Stimulated activated CD4-positive, alpha-beta T cell treated with anti-CD3 and anti-CD28 coated beads, TNF-alpha, amount 100 ng/mL, for 1 hour (primary cell): ENCODE measurements at places on chromosomes 7 and 10.

DNA sequence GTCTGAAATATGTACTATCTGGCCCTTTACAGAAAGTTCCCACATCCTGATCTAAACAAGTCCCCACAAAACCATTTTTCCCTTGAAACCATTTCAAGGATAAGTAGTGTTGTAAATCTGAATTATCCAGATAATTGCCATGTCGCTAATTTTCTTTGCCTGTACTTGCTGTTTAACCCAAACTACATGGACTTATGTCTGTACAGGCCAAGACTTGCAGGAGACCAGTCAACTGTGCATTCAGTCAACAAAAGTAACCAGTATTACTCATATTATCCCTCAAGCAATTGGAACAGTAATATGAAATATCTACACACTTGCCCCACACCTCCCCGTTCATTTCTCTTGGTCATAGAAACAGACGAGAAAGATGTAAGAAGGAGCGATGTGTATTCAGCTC is 347.8 kb upstream of the NFE2L3 start:
- no peak for DNase-seq

GRCh38 chr10:73339436-73339835 is 19.2 kb downstream of the CFAP70 start:
- DNase-seq: no peak

- DNase-seq: no peak
These were observed 72.6 kb downstream of the ITGB8 start for GRCh38 chr7:20403331-20403730.

- no peak for DNase-seq
These were observed 267.0 kb downstream of the TCERG1L start for GRCh38 chr10:131044379-131045111.

- DNase-seq: no peak
These were observed 245.9 kb downstream of the SKAP2 start for GRCh38 chr7:26618449-26618848.

GRCh38 chr7:137423321-137423720 is 79.8 kb upstream of the PTN start:
- no peak for DNase-seq

- DNase-seq: no peak
These were observed 6.5 kb downstream of the AKR1B1 start for GRCh38 chr7:134452419-134452838.

- DNase-seq: no peak
These were observed 10.6 kb downstream of the DBF4 start for GRCh38 chr7:87886875-87887274.

DNA sequence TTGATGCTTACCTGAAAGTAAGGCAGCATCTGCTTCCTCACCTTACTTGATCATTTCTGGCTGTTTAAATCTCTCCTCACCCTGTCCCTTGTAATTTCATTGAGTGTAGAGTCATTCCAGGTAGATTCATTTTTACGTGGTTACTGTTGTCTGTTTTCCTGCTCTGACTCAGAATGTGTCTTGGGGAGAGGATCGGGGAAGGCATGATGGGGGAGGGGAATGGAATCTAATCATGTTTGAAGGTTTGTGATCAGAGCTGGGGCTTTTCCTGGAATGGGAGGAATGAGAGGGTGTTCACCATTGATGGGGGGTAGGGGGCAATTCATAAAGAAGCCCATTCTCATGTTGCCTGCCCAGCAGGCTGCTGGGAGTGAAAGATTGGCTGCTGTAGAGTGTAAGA is 18.7 kb downstream of the SEC24C start:
- DNase-seq: no peak

- no peak for DNase-seq
These were observed 11.5 kb upstream of the PLAU start for GRCh38 chr10:73899423-73899822.

DNA sequence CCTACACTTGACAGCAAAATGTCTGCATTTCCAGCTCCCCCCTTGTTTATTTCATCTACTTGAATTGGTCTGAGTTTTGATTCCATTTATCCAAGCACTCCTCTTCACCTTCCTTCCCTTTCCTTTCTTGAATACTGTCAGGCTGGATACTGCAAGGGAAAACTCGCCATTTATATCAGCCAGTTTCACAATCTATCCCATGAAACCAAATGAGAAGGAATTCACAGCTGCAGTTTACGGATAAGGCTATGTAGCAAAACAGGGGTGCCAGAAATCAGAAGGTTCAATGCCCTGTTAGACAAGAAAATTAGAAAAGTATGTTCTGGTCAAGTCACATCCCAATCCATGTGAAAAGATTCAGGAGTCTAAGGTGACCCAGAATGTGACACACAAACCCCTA is 28.1 kb downstream of the CCDC6 start:
- DNase-seq: no peak

DNA sequence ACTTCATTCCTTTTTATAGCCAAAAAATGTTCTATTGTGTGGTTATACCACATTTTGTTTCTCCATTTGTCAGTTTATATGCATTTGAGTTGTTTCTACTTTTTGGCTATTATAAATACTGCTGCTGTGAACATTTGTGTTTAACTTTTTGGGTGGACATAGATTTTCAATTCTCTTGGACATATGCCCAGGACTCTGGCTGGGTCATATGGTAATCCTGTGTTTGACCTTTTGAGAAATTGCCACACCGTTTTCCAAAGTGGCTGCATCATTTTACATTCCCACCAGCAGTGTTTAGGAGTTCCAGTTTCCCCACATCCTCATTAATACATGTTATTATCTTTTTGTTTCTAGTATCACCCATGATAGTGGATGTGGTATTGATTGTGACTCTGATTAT is 39.4 kb downstream of the CSGALNACT2 start:
- no peak for DNase-seq

DNA sequence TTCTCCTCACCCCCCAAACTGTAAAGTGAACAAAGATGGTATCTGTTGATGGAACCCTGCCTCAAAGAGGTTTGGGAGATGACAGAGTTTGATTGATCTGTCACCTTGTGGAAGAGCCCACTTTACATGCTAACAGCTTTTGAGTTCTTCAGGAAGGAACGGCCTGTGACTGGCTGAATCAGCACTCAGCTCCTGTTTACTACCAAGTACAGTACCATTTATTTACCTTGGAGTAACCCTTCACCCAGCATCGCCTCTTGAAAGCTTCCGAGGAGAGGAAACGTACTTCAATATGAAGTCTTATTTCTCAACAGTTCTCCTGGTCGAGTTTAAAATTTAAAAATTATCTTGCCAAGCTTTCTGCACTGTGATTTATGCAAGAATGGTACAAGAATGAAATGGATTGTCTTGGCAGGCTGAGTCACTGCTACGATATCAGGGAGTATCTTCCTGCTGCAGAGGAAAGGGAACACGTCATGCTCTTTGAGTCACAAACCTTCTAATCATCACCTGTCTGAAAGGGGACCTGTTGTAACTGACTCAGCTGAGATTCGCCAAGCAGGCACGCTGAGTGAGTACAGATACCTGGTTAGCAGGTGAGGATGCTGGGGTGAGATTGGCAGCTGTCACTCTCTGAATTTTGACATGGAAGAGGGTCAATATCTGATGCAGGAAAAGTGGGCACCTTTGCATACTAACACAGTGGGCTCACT is 30.1 kb downstream of the KLF6 start:
- no peak for DNase-seq

- DNase-seq: no peak
These were observed 121.5 kb upstream of the PRR15 start for GRCh38 chr7:29442146-29442545.

GRCh38 chr10:94104316-94105000 is 110.7 kb downstream of the PLCE1 start:
- DNase-seq: no peak

DNA sequence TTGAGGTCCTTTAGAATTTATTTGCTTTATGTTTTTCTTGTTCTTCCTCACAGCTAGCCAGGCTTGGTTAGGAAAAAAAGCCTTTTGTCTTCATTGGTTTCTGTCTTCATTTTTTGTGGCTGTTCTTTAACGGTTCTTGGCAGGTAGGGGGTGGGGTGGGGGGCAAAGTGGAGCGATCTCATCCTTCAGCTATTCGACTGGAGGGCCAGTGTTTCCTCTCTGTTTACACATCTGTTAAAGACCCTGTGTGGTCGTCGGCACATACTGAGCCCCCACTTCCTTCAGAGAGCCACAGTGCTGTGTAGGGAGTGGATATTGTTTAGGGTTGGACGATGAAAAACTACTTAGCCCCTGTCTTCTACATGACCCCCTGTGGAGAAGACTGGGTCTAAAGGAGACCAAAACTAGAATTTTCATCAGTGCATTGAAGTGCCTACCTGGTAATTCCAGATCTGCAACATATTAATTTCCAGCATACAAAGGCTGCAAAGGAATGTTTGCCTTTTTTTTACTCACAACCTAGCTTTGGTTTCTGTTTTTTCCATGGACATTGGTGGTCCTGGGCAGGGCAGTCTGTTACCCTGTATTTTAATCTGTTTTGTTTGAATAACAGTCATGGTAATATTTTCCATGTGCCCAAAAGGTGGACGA is 29.0 kb downstream of the PRPF18 start:
- no peak for DNase-seq

- no peak for DNase-seq
These were observed 51.9 kb downstream of the IKZF1 start for GRCh38 chr7:50356212-50356944.

DNA sequence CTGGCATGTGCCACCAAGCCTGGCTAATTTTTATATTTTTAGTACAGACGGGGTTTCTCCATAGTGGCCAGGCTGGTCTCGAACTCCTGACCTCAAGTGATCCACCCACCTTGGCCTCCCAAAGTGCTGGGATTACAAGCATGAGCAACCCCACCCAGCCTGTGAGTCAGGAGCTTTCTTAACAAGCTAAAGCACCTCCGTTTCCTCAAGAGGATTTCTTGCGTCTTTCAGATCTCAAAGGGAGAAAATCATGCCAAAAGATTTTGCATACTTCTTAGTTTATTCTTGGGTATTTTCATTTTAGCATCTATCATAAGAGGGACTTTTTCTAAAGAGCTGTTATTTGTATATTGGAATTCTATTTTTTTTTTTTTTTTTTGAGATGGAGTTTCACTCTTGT is 47.9 kb upstream of the FOXK1 start:
- DNase-seq: no peak

- DNase-seq: no peak
These were observed 1005.6 kb downstream of the LRMDA start for GRCh38 chr10:76436981-76437380.

- no peak for DNase-seq
These were observed 46.4 kb downstream of the RAMP3 start for GRCh38 chr7:45203936-45204445.

DNA sequence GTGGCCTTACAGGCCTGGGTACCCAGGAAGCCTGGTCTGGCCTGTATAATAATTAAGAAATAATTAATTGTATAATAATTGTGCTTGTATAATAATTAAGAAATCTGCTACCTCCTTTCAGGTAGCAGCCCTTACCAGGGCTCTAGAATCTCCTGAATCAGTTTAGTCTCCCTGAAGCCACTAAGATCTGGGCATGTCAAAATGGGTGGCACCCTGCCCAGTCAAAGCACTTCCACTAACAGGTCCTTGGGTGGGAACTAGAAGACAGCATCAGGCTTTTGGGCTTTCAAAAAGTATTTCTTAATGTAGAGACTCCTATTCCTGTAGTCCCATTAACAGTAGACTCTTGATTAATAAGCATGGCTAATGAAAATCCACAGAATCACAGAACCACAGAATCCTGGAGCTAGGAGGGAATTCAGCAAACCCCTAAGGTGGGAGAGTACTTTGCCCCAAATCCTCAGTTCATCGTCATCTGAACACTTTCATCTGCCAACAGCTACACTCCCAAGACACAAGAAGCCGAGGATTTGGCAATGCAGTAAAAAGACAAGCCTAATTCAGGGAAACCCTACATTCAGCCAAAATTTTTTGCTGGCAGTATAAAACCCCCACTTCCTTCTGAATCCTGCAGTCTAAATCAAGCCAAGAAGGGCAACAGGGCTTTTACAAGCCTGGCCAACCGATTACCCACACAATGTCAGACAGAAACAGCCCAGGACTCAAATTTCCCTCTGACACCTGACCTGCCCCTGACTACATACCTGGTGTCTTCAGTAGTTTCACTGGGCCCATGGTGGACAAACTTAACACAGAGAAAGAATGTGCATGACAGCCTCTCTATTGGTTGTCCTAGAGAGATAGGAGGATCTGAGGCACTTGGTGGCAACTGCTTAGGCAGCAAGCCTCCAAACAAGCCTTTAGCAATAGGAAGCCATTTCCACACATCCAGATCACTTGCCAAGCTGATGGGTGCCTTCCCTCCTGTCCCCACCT is 5.9 kb upstream of the IL6 start:
- no peak for DNase-seq

GRCh38 chr10:95303535-95303934 is 12.7 kb upstream of the PDLIM1 start:
- no peak for DNase-seq

DNA sequence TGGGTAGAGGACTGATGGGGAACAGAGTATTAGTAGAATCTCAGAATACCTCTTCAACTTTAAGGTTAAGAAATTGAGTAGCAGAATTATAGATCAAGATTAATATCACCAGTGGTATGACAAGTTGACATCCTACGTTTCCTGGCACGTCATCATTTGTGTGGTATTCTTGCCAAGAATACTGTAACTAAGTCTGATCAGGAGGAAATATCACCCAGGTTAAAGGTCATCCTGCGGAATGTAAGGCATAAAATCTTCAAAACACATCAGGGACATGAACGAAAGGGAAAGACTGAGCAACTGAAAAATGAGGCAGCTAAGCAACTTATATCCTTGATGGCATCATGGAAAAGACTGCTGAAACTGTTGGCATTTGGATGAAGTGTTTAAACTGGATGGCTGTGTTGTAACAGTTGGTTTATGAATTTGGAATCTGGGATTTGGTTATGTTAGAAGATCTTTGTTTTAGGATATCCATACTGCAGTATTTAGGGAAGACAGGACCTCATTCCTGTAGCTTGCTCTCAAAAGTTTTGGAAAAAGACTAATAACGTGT is 86.1 kb downstream of the TRIM24 start:
- DNase-seq: no peak

GRCh38 chr7:16923019-16923418 is 41.2 kb upstream of the AGR3 start:
- DNase-seq: no peak

GRCh38 chr7:54556121-54556520 is 13.9 kb downstream of the VSTM2A start:
- no peak for DNase-seq

DNA sequence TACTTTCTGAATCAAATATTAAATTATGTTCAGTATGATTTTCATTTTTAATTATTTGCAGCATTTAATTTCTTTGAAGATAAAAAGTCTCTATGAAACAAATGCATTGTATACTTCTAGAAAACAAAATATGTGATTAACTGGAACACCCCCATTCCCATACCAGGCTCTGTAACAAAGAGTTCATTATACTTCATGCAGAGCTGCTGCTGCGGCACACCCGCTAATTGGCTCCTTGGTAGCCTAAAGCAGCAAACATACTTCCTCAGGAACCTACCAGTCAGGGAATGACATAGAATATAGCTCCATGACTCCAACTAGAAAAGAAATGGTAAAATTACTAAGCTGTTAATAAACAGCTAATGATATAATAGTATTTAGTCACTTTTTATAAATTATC is 19.3 kb downstream of the RAB11FIP2 start:
- DNase-seq: no peak
